ENCODE measurements at places on chromosomes 12 and 14.

- no peak for DNase-seq
Observed at GRCh38 chr12:91492648-91493047, 310.0 kb upstream of the DCN start.

GRCh38 chr14:33432407-33433023 lies 493.8 kb downstream of the NPAS3 start:
- DNase-seq = no peak

DNA sequence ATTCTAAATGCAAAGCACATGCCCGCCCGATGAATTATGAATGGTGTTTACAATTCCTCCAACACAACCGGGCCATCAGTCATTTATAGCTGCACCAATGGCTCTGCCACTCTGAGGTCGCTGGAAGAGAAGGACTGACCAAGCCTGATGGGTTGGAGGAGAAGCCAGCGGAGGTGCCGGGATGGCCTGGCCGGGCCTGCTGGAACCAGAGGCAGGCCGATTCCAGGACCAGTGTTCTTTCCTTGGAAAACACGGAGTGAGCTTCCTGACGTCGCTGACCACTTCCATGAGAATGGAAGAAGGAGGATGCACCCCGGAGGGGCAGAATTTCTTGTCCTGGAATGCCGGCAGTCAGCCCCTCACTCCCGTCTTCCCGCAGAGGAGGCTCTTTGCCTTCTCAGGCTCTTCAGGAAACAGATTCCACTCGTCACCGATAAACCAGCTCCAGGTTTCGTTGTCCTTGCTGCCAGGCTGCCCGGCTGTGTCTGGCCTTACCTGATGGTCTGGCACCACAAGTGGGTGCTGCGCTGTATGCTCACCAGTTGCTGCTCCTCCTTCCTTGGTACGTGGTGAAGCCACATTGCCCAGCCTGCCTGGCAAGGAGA lies 358.5 kb upstream of the SFSWAP start:
- no peak for DNase-seq

GRCh38 chr14:54123841-54124240 lies 167.2 kb upstream of the BMP4 start:
- DNase-seq = no peak

DNA sequence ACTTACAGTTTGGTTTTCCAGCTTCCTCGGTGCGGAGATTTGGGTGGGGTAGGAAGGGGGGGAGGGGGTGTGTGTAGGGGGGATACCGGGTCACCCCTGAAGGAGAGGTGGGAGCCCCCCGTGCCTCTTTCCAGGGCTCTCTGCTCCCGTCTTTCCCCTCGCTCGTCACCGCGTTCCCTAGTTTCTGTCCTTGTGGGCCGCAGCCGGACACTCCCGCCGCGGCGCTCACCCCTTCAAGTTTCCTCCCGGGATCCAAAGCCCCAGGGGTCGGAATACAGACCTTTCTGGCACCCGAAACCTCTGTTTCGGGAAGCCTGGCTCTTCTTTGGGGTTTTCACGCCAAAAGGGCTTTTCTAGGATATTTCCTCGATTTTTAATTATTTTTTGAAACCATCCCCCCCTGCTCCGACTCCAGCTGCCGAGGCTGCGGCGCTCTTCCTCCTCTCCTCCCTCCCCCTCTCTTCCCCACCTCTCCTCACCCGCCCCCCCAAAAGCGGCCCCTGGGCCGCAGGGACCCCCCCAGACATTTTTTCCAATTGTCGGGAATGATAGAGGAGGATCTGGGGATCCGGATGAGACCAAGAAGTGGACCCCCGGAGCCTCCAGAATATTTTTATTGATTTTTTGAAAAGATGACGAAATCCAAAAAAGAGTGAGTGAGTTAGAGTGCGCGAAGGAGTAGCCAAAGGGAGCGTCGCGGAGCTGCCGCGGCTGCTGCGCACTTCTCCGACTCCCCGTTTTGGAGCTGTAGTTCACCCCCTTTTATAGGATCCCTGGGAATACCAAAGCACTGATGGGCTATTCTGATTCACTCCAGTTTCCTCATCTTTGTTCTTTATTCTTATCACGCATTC lies 1.7 kb downstream of the CCND2 start:
- DNase-seq = no peak

DNA sequence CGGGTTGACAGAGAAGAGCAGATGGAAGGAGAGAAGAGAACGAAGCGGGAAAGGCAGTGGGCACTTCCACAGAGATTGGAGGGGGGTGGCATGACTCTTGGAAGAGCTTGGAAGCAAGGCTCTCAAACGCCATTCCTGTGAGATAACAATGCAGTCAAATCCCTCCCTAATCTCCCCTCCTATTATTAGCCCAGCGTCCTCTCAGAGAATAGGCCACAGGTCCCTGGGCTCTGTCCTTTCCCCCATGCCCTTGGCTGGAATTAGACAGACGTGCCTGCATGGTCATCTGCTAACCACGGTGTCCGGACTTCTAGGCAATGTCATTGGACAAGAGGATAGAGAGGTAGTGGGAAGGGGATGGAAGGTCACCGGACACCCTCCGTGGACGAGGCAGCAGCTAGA lies 8.0 kb upstream of the MYH7 start:
- no peak for DNase-seq
